Left renal pelvis (tissue), 4 donors: ENCODE measurements at places on chromosomes 7 and 10.

GRCh38 chr10:62919776-62920175 lies 103.6 kb upstream of the EGR2 start:
- DNase-seq: no peak

GRCh38 chr10:14129770-14130169 lies 201.0 kb downstream of the FRMD4A start:
- no peak for DNase-seq

GRCh38 chr10:45313264-45313873 lies 2.0 kb downstream of the OR13A1 start:
- no peak for DNase-seq

DNA sequence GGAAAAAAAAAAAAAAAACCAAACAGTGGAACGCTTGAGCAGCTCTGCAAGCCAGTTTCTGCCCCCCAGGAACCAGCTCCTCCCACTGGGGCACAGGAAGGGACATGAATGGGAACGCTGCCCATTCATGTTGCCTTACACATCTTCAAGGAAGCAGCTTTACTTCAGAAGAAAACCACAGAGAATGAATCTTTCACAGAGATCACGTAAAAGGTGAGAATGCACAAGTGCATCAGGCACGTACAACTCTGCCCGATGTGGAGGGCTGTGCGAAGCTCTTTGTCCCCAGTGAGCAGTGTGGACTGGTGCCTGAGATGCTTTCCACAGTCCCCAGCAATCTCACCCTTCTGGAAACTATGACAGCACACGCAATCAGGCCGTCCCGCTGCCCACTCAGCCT lies 106.2 kb downstream of the DLG5 start:
- no peak for DNase-seq

- no peak for DNase-seq
Measured at GRCh38 chr7:126778101-126778500, 474.6 kb downstream of the GRM8 start.

- DNase-seq: peak; percentile 9
Measured at GRCh38 chr7:116499168-116500077, at the start of gene CAV2. Gene CAV2, plus strand, starts transcription at chr7:116499738. Its CDS starts 44 bp downstream, at chr7:116499782.

DNA sequence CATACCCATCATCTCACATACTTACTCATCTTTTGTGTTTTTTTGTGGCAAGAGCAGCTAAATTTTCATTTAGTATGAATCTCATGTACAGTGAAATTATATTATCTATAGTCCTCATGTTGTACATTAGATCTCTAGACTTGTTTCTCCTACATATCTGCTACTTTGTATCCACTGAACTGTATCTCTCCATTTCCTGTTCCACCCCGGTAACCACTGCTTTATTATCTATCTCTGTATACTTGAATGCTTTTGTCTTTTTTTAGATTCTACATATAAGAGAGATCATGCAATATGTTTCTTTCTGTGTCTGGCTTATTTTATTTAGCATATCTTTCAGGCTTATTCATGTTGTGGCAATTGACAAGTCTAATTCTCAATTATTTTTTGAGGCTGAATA lies 125.1 kb downstream of the ANKRD7 start:
- DNase-seq: no peak

DNA sequence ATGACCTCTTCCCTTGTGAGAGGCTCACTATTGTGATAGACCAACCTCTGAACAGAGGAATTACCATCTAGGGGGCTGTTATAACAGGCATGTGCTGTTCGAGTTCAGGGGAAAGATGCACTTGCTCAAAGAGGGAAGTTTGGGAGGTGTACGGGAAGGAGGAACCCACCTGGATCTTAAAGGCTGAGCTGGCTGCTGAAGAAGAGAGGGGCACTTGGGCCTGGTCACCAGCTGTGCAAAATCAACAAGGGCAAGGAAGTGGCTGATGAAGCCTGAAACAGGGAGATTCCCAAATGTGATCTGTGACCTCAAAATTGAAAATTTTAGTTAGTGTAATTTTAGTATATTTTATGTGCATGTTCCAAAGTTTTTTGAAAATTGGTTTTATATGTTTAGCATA lies 407.2 kb downstream of the AUTS2 start:
- no peak for DNase-seq

DNA sequence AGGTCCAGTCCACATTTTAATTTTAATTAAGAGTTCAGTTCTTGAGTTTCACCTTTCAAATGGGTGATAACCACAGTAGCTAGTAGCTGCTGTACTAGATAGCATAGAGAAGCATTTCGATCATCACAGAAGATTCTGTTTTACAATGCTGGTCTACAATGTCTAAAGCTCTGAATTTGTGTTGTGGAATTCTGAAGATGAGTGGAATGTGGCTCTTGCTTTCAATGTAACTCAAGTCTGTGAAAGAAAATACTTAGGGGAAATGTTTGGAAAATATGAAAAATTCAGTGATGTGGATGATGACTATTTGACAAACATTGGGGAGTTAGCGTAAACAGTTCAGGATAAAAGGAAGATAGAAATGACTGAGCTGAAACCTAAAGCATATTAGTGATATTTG lies 139.4 kb downstream of the GNAT3 start:
- no peak for DNase-seq

- peak; percentile 53 for DNase-seq
Measured at GRCh38 chr10:126387041-126387921, 996 bp downstream of the ADAM12 start.

DNA sequence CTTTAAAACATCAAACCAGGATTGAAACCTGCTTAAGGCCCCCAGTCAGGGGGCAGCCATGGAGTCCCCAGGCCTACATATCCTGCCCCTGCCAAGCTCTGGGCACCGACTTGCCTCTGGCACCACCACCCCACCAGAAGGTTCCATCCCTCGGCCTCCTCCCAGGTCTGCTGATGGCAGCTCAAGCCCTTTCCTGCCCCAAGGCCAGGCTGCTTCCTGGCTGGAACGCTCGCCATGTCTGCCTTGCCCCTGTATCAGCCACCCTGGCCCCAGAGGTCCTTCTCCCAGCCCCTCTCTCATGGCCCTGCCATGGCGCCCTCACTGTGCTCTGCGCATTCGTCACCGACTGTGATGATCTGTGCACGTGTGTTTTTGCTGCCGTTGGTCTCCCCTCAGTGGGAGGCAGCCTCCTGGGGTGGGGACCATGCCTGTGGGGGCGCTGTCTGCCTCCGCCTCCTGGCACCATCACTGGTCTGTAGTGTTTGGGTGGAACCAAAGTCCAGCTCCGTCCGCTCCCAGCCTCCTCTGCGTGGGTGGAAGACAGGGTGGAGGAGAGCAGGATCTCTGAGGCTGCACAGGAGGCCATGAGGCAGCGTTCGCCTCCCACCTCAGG lies 3.2 kb downstream of the DPYSL4 start:
- DNase-seq: no peak

GRCh38 chr10:24299578-24300260 lies 90.8 kb downstream of the KIAA1217 start:
- no peak for DNase-seq

GRCh38 chr7:43164757-43165156 lies 52.3 kb downstream of the HECW1 start:
- no peak for DNase-seq

DNA sequence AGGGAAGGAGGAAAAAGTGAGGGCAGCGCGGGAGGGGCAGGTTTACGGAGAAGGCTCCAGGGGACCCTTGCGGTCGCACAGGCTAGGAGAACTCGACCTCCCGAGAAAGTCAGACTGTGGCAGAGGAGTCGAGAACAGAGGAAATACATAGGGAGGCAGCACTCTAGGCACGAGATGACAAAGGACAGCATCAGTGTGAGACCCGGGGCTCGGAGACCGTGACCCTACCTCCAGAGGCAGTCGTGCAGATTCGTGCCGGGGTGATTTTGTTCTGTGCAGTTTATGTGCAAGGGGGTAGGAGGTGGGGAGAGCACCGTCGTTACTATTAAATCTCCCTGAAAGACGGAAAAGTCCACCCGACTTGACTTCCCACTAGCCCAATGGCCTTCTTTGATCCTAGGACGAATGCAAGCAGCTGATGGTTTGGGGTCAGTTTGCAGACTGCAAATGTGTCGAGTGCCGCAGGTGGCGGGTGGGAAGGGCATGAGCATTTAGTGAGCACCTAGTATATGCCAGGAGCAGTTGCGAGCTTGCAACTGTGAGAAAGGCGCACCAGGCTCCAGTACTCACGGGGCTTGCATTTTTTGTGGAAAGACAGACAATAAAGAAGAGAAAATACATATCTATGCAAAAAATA lies 674 bp upstream of the OSBPL3 start:
- no peak for DNase-seq

- no peak for DNase-seq
Measured at GRCh38 chr7:82053453-82054032, 283.7 kb upstream of the HGF start.

DNA sequence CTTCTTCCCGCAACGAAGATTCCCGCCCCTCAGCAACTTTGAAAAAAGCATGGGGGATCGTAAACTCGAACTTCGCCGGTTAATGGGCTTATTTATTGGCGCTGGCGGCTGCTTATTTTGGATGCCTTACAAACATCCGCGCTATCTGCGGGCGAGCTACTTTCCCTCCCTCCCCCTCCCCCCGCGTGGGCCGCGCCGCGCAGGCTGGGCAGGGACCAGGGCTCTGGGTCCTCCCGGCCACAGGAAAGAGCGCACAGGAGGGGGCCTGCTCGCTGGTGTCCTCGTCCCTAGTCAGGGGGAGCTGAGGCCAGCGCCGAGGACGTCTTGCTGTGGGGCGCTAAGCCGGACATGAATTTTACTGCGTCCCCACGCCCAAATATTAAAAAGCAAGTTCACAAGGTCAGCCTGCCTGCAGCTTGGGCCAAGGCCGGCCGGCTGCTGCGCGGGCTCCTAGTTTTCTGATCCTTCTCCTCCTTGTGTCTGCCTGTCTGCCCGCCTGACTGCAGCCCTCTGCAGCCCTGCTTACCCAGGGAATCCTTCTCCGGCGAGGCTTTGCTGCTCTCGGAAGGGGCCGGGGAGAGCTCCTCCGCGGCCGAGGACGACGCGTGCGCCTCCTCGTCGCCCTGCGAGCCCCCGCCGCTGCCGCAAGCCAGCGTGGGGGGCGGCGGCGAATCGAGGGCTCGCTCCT lies 1.2 kb downstream of the HOXA10 start:
- no peak for DNase-seq

GRCh38 chr7:136878878-136879277 lies 10.4 kb downstream of the CHRM2 start:
- DNase-seq: no peak

DNA sequence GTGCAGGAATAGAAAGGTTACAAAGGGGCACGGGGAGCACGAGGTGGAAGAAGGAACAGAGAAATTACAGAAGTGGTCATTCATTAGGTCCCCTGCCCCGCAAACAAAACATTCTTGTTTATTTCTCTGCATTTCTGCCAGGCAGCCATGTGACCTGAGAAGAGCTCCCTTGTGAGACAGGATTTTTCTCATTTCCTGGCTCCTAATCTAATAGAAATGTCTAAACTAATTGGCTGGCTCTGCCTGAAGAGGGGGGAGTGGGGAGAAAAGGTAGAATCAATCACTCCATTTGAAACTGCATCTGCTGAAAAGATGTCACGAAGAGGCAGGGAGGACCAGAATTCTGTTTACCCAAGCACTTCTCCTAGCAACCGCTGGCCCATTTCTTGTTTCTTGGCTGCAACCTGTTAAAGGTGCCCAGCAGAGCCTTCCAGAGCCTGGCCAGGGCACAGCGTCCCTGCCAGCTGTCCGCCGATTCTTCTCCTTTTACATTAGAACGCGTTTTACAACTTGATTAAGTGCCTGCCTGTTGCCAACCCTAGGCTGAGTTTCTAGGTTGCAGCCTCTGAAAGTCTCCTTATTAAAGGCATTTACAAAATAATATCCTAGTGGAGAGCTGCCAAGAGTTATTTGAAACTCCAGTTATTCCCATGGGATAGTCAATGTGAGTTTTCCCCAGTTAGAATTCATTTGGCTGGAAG lies 1227.6 kb downstream of the TYW1 start:
- DNase-seq: no peak

DNA sequence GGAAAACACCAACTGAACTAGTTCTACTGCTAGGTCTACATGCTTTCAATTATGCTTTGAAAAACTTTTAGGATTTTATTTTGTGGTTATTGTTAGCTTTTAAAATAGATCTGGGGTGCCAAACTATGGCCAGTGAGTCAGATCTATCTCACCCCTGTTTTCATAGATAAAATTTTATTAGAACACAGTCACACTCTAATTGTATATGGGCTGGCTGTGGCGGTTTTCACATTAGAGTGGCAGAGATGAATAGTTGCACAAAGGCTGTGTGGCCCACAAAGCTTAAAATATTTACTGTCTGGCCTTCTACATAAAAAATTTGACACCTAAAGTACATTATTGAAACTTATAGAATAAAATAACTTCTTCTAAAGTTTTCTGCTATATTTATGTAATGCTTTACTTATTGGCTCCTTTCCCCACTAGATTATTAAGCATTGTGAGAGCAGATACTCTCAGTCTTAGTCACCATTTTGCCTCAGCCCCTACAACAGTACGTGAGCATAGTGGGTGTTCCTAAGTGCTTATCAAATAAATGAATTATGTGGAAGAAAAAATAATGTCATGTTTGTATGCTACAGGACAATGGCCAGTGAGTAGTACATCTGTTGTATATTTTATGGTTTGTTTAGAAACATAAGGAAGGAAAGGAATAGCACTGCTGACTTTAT lies 5.4 kb upstream of the SUV39H2 start:
- DNase-seq: no peak

DNA sequence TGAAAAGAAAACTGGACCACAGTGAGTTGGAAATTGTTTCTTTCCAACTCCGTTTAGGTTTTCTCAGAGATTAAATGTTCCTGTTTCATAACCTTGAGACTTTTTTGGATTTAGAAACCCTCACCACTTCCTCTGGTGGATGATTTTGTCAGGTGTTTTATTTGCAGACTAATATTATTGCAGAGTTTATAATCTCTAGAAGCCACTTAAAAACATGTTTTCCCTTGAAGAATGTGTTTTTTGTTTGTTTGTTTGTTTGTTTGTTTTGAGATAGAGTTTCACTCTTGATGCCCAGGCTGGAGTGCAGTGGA lies 520 bp upstream of the MICU1 start:
- no peak for DNase-seq

- peak; percentile 75 for DNase-seq
Measured at GRCh38 chr10:114526504-114527238, 122.4 kb upstream of the AFAP1L2 start.

DNA sequence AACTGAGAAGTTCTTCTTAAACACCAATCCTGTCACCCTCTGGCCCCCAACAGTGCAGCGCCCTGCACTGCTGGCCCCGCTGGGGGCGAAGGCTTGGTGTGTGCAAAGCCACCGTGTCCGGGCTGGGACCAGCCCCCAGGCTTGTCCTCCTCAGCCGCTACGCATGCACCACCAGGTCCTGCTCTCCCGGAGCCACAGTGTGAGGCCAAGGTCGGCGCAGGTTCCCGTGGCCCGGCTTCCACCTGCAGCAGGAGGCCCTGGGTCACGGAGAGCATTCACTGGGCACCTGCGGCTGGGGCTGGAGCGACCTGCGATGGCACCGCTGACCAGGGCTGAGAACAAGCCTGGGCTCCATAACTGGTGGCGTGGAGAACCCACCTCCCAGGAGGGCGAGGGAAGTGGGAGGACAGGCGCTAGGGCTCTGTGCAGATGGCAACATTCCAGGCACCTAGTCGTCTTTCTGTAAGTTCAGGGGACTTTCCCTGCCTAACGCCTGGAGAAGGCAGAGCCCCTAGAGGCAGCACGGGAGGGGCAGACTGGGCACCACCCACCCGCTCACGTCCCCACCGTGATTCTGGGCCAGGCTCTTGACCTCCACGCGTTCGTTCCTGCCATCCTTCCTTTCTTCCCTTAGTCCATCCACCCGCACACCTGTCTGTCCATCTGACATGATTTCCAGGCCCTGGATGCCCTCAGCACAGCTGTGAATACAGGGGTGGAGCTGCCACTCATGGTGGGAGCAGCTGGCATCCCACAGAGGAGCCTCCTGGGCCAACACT lies 271.6 kb downstream of the ELFN1 start:
- no peak for DNase-seq
